ENCODE measurements at places on chromosomes 7 and 10.

DNA sequence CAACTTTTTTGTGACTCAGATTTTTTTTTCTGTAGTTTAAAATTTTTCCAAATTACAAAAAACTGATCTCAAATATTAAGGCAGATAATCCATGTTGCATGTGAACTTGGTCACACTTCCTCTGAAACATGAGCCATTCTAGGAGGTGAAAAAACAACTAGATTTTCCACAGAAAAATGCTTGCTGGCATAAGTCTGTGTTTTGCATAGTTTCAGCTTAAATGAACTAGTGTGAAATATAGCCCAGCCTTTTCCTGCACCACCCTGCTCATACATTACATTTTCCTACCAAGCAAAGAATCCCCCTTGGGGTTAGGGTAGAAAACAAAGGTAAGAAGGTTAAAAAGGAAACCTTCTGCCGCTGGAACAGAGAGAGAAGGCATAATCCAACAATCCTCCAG is 48.2 kb downstream of the SLC25A13 start:
- DNase-seq: no peak

- no peak for DNase-seq
Measured at GRCh38 chr7:6350433-6351058, 78.1 kb upstream of the CYTH3 start.

DNA sequence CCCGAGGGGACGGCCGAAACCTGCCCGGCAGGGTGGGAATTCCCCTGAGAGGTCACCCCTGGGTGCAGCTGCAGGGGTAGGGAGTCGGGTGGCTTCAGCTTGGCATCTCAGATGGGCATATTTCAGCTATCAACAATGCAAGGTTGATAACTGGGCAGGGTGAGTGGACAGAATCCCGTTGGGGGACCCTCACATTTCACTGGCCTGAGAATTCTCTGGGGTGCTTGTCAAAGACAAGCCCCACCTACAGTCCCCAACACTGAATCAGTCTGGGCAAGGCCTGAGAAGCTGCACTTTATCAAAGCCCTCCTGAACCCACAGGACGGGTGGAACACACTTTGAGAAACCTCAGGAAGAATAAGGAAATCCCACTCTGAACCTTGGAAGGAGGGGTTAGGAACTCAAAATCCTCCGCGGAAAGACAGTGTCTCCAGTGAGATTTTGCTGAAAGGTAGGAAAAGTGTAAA is 3.1 kb downstream of the RGS10 start:
- no peak for DNase-seq

DNA sequence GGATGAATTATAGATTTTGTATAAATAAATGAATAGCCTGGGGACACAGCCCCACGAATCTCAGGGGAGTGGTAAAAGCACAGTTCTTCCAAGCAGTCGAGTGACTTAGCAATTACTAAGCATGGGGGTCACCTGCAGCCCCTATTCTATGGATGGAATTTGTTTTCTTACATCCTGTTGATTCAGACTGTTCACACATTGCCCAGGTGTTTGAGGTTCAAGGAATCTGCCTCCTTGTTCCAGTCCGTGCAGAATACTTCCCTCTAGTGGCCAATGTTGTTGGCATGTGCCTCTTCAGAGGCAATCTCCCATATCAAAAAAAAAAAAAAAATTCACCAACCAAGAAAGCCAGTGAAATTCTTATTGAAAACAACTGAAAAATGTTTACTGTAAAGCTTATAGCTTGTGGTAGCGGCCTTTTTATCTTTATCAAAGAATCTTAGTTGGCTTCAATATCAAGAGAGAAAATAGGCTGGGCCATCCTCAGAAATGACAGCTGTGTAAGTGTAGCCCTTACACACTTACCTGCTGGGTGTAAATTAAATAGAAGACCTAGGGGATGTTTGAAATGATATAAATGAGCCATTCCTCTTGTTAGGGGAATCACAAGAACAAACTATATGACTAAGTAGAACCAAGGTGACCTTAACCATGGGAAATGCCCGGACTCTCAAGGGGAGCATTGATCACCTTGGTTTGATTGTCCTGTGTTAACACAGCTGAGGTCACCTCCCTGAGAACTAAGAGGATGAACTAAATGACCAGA is 7.8 kb downstream of the LIPM start:
- no peak for DNase-seq

DNA sequence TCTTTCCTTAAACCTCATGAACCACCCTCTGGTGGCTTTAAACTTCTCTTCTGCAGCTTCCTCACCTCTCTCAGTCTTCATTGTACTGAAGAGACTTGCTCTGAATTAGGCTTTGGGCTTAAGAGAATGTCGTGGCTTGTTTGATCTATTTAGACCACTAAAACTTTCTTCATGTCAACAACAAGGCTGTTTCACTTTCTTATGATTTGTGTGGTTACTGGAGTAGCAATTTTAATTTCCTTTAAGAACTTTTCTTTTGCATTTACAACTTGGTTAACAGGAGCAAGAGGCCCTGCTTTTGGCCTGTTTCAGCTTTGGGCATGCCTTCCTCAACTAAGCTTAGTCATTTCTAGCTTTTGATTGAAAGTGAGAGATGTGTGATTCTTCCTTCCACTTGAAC is 38.1 kb upstream of the CDHR3 start:
- DNase-seq: no peak

- DNase-seq: no peak
Measured at GRCh38 chr7:141788296-141788695, 1.7 kb upstream of the TAS2R5 start.

DNA sequence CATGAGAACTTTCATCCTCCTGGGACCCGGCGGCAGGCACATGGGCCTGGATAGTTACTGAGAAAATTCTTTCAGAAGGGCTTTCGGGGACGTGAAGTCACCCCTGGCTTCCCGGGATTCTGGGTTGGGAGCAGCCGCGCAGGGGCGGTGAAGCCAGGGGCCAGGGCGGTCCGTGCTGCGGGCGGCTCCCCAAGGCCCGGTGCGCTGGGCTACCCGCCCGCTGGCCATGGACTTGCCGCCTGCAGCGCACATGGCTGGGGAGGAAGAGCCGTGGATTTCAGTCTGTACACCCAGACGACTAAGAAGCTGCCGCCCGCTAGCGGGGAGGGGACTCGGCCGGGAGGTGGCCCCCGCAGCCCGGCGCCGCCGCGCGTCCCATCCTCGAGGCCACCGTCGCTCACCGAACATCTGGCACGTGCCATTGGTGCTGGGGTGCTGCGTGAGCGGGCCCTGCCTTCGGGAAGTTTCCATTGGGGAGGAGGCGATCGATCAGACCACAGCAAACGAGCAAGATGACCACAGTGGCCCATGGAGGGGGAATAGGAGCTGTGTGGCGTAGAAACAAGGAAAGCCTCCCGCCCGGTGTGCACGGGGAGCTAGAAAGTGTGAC is 64.5 kb downstream of the TMEM209 start:
- no peak for DNase-seq

DNA sequence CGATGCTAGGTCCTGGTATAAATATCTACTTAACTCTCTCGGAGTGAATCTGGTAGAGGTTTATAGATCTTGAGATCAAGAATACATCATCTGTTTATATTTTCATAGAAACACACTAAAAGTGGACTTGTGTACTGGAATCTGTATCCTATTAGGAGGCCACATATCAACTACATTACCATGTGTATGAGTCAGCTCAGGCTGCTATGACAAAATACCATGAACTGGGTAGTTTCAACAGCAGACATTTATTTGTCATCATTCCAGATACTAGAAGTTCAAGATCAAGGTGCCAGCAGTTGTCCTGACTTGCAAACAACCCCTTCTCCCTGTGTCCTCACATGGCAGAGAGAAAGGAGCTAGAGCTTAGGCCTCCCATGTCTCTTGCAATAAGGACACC is 113.9 kb upstream of the PFKP start:
- no peak for DNase-seq

All from CMK (cell line).